Immature natural killer cell (primary cell): ENCODE measurements at places on chromosomes 4 and X.
A peak's percentile ranks its signal among the peaks of the same experiment; 100 is the strongest.

GRCh38 chrX:10064736-10065135 lies 92.0 kb upstream of the CLCN4 start:
- no peak for DNase-seq

GRCh38 chrX:73214426-73215094 lies at the start of gene NAP1L2:
TSS of gene NAP1L2 (minus strand) at chrX:73214851. CDS start at chrX:73214492, 359 bp downstream.
- peak; percentile 54 for DNase-seq

DNA sequence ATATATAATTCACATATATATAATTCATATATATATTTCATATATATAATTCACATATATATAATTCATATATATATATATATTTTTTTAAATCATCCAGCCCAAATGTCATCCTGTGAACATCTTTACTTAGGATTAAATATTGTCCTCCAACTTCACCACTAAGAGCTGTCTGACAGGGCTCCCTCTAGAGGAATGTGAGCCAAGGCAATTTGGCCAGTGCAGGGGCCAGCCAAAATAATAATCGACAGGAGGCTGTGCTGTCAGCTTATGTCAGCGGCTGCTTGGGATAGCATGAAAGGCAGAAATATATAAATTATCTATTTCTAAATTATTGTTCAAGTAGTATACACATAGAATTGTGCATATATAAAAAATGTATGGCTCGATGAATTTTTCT lies 29.5 kb downstream of the EGFL6 start:
- no peak for DNase-seq

DNA sequence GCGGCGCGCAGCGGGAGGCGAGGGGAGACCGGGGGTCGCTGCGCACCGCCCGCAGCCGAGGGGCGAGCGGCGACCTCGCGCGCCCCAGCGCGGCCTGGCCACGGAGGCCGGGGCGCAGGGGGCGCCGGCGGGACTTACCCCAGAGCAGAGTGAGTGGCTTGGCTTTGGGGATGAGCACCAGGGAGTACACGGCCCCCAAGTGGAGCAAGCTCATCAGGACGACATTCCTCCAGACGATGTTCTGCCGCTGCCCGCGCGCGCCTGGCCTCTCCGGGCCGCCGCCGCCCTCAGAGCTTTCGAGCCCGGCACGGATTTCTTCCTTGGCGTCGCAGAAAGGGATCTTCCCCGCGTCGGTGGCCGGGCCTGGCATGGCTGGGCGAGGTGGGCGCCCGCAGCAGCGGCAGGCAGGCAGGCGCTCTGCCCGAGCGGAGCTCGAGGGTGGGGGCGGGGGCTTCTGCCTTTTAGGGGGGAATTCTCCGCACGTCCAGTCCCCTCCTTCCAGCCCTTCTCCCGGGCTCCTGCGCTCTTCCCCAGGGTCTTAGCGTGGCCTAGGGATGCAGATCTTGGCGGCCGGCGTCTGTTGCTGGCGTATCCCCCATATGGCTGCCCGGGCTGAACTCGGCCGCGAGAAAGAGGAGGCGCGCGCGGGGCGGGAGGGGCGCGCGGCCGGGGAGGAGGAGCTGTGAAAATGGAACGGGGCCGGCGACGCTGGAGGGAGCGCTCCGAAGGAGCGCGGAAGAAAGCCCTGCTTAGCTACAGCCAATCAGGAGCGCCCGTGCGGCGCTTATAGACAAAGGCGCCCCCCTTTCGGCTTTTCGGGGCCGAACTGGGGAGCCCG lies at the start of gene SCD5:
SCD5 (minus strand) TSS at position 629 of the 838 bp plus-strand sequence; CDS start at position 370, 259 bp downstream.
- DNase-seq: peak; percentile 71

DNA sequence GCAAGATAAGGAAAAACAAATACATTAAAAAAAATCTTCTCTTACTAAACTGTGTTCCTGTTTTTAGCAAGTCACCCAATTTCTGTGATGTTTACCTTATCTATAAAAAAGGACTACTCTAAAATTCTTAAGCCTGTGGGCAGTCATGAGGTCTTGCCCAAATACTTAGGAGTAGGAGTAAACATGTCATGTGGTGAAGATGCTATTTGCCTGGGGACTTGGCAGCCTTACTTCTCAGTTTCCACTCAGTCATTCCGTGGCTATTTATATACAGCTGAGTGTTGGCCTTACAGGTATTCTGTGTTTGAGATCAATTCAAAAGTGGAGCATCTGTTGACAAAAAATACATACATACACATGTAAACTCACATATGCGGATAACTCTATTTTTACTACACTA lies 89.9 kb upstream of the TLR2 start:
- no peak for DNase-seq

GRCh38 chr4:1231637-1232360 lies 17.1 kb downstream of the CTBP1 start:
- no peak for DNase-seq

DNA sequence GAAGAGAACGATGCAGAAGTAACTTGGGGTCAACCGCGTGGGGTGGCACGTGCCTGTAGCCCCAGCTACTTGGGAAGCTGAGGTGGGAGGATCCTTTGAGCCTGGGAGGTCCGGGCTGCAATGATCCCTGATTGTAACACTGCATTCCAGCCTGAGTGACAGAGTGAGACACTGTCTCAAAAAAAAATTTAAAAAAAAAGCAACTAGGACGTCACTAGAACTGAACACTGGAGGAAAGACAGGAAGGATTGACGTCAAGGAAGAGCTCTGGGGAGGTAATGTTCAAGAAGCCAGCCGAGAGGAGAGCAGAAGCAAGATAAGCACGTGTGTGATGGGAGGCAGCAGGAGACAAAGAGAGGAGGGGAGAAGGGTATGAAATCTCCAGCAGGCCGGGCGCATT lies 28.7 kb downstream of the S100G start:
- no peak for DNase-seq

GRCh38 chrX:81527881-81528440 lies 326.1 kb downstream of the SH3BGRL start:
- no peak for DNase-seq

DNA sequence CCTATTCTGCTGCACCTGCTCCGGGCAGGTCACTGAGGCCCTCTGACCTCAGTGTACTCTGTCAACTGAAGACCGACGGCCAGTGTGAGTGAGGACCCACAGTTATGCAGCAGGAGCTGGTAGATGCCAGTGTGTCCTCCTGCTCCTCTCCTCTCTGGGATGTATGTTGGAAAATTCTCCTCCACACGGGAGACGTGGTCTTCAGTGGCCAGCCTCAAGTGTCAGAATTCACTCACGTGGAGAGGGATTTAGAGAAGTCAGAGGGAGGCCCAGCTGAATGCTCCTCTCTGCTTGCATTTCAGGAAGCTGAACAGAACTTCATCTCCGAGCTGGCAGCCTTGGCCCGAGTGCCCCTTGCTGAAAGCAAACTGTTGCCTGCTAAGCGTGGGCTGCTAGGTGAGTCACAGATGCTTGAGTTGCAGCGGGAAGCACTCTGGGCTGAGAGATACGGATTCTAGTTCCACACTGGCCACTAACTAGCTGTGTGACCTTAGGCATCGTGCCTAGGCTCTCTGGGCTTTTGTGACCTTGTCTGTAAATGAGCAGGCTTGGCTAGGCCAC lies 83.6 kb downstream of the CRMP1 start:
- no peak for DNase-seq

- DNase-seq: no peak
Measured at GRCh38 chrX:40368611-40369061, 212.1 kb upstream of the ATP6AP2 start.

DNA sequence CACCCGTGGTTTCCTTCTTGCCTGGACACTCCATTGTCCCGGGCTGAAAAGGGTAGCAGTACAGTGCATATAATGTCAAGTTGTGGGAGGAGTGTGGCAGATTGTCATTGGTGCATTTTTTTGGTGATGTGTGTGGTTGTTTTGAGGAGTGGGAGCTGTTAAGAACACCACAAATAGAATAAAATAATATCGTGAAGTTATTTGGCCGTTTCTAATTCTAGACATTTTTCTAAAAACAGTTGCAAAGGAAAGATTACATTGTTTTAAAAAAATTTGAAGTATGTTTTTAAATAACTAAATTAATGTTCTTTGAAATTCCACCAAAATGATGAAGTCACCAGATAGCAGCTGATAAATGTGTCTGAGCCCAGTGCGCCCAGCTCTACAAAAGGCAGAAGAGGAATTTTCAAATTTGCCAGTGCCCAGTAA lies 1.3 kb downstream of the PKD2 start:
- no peak for DNase-seq

DNA sequence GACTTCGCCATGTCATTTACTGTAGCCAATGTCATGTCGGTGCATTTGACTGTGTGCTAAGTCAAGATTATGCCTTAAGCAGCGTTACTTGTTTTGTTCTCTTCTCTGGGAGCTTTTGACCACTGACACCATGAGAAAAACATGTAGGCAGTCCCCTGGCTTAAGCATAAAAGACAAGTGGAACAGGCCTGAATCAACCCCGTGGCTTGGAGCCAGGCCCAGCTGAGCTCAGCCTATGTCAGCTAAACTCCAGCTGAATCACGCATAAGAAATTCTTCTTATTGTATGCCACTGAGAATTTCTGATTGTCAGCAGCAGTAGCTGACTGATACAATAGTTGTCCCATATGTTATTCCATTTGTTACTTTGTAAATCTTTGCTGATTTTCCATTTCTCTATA lies 261.9 kb downstream of the CBLL2 start:
- no peak for DNase-seq

DNA sequence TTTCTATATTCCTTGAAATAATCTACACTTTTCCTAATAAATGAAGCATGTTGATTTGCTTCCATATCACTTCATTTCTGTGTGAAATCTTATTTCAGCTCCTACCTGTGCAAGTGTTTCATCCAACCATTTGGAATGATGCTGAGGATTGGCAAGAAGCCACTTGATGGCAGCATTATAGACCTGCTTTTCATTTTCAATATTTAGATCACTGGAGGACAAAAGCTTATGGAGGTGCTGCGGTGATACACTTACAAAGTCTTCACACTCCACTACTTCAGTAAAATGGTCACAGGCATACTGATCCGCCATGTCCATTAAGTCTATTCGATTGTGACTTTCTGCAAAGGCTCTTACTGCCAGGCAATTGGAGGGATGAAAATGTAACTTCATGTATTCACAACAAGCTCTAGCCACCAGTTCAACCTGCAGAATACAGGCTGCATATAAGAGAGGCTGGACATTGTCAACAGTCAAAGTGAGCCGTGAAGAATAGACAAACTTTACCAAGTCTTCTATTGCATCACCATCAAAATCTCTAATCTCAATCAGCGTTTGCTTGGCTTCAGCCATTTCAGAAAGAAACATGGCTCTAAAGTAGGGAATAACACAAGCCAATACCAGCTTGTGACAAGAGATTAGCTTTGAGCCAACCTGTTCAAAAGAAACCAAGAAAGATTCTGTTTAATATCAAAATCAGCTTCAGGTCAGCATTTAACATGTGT lies 35.1 kb downstream of the KLHL8 start:
- DNase-seq: no peak

DNA sequence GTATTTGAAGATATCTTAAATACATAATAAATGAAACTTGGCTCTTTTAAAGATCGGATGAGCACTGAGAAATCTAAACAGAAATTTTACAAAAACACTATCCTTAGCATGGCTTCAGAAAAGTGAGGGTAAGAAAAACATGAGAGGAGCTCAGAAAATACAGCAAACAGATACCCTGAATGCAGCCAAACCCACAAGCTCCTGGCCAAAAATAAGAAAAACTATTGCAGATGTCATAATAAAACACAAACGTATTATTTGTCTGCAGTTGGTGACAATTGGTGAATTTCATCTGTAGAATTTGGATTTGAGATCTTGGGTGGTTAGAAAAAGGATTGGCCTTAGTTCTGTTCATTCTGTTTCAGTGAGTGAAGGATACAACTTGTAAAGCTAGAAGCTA lies 603.9 kb downstream of the INPP4B start:
- DNase-seq: no peak

DNA sequence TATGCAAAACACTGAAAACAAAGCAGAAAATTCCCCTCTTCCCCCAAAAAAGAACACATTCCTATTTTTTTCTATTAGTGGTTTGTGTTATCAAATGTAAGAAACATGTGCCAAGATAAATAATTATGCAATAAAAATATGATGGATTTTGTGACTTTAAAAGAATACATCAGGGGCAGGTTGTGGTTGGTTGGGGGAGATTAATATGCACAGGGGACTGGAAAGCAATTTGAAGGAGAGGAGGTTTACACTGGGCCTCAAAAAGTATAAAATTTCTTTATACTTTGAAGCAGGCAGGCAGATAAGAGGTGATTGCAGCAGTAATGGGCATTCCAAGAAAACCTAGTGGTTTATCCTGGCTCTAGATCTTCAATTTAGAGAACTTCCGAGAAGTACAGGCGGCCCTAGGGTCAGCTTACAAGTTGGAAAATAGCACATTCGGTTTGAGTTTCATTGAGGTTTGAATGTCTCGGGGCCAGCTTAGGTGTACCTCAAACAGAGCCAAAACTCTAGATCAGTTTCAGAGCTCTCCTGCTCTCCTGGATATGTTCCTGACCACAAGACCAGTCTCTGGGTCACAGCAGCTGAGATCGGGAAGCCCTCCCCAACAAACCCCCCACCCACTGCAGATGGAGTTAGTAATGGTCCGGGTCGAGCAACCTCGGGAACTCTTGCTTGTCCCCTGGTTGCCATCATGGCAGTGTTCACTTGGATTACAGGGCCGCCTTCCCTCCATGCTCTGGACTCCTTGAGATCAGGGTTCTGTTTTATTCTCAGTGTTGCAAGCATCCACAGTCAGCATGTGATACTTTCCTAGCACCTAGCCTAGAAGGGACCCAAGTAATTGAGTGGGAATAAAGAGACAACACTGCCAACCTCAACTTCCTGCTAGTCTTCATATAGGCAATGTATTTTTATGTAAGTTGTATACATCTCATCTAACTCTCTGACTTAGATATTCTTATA lies 112.1 kb upstream of the DDIT4L start:
- no peak for DNase-seq

DNA sequence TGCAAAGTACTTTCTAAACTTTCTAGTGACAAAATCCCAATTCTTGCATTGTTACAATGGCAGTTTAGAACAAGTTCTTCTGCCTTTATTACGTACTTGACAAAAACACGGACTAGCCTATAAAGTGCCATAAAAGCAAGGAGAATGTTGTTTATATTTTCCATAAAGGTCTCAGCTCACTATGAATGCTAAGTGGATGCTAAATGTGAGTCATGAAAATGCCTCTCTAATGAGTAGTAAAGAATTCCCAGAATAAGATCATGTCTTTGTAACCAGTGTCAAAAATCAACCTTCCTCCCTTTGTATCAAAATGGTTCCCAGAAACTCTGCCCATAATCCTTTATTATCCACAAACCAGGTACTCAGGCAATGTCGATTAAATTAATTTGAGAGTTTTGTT lies 539.8 kb upstream of the SLIT2 start:
- DNase-seq: no peak

- DNase-seq: no peak
Measured at GRCh38 chr4:79319975-79320374, 5.9 kb downstream of the NAA11 start.

- DNase-seq: no peak
Measured at GRCh38 chrX:16164748-16165147, 2.5 kb upstream of the MAGEB17 start.
